ENCODE measurements at places on chromosomes 3 and 15.

DNA sequence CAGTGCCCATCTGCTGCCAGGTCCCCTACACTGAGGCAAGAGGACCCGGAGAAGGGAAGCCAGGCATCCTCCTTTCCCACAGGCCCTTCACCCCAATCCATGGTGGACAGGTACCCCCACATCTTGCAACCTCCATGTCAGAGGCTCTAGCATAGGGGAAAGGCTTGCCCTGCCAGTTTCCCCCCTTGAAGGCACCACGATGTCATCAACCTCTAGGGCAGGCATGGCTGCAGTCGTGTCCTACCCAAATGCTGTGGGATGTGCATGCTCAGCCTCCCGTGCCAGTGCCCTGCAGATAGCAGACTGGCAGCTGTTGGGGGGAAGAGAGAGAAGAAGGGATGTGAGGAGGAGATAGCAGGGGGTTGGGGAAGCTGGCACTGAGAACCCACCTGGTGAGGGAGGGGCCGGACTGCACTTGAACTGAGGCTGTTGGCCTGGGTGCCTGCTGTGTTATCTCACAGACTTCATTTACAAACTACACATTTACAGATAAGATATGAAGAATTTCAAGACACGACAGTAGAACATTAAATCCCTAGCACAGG is 197.5 kb downstream of the ADAMTS9 start:
- DNase-seq: no peak

- no peak for DNase-seq
Observed at GRCh38 chr3:128016502-128016901, 35.7 kb upstream of the SEC61A1 start.

GRCh38 chr3:50166620-50167019 is 11.5 kb downstream of the SEMA3F start:
- no peak for DNase-seq

- DNase-seq: no peak
Observed at GRCh38 chr15:74123131-74123429, 7.3 kb upstream of the ISLR2 start.

- DNase-seq: no peak
Observed at GRCh38 chr3:113534365-113534764, 2.0 kb downstream of the SIDT1 start.

- no peak for DNase-seq
Observed at GRCh38 chr15:75313116-75313845, 22.6 kb upstream of the COMMD4 start.

GRCh38 chr15:57440799-57441198 is 64.5 kb downstream of the CGNL1 start:
- no peak for DNase-seq

GRCh38 chr15:32819448-32819847 is 101.6 kb downstream of the GREM1 start:
- no peak for DNase-seq

DNA sequence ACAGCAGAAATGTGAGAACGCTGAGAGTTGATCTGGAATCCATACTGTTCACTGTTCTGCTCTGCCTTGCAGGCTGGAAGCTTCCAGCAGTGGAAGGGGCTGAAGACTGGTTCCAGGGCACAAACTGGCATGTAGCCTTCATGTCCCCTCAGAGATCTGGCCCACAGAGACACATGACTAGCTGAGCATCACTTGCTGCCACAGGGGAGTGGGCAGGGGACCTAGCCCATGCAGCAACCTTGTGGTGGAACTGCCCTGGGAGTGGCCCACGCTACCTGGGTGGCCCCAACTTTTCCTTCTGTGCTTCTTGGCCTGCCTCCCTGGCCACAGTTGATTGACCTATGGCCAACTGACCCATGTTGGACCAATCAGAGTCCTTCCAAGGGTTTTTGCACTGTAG is 98.1 kb downstream of the TPRA1 start:
- no peak for DNase-seq

- DNase-seq: no peak
Observed at GRCh38 chr3:65618599-65618998, 420.1 kb downstream of the MAGI1 start.

DNA sequence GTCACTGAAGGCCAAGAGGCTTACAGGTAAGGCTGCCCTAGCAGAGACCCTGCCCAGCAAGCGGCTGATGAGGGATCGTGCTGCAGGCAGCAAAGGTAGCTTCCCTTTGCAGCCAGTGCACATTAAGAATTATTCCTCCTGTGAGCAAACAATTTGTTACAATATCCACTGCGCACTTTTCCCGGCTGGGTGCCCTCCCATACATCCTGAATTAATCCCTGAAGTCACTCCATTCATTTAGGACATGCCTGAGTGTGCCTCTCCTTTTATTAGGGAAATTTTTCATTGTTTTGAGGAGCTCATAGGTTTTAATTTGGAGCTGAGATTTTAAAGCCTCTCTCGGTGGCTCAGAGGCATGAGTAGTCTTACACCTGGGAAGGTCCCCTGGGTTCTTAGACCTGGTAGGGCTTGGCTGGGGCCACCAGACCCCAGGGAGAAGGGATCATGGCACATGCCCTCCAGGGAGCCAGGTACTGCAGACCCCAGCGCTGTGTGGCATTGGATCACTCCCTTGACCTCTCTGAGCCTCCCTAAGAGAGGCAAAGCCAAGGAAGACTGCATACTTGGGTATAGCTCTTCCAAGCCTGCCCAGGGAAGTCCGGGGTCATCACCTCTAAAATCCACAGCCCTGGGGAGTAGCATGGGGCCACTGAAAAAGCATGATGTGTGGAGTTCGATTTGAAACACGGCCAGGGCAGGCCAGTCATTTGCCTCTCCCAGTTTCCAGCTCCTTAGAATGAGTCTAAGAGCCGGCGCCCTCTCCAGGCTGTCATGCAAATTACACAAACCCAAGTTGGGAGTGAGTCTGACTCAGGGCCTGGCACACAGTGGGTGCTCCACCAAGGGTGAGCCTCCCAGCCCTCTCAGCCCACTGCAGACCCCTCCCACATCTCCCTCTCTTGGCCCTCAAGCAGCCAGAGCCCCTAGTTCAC is 151.9 kb upstream of the LINGO1 start:
- no peak for DNase-seq

- peak; percentile 26 for DNase-seq
Observed at GRCh38 chr15:63372018-63372705, 9.5 kb downstream of the CA12 start.

DNA sequence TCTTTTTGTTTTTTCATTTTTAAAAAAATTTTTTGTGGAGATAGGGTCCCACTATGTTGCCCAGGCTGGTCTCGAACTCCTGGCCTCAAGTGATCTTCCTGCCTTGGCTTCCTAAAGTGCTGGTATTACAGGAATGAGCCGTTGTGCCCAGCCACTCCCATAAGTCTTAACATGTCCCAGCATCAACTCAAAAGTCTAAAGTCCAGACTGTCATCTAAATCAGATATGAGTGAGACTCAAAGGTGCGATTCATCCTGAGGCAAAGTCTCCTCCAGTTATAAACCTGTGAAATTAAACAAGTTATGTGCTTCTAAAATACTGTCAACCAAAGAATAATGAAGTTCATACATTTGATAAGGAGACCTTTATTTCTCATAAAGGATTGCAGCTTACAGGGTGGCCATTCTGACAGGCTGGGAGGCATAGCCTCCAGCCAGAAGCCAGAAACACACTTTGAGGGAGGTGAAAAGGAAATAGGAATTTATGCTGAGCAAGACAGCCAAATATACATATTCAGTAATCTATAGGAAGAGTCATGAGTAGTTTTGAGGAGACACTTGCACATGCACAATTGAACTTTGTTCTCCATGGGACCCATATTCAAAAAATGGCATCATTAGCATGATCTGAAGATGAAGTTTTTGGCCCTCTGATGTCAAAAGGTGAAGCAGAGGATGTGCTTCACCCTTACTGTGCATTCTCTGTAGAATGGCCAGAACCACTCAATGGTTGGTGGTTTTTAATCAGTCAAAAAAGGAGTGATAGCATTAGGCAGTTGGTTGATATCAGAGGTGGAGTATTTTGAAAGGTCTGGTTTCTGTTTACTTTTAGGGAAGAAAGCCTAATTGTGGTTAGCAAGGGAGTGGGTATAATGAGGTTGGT is 11.0 kb upstream of the ZNF662 start:
- no peak for DNase-seq

- DNase-seq: no peak
Observed at GRCh38 chr3:123344907-123345594, 103.8 kb downstream of the ADCY5 start.

DNA sequence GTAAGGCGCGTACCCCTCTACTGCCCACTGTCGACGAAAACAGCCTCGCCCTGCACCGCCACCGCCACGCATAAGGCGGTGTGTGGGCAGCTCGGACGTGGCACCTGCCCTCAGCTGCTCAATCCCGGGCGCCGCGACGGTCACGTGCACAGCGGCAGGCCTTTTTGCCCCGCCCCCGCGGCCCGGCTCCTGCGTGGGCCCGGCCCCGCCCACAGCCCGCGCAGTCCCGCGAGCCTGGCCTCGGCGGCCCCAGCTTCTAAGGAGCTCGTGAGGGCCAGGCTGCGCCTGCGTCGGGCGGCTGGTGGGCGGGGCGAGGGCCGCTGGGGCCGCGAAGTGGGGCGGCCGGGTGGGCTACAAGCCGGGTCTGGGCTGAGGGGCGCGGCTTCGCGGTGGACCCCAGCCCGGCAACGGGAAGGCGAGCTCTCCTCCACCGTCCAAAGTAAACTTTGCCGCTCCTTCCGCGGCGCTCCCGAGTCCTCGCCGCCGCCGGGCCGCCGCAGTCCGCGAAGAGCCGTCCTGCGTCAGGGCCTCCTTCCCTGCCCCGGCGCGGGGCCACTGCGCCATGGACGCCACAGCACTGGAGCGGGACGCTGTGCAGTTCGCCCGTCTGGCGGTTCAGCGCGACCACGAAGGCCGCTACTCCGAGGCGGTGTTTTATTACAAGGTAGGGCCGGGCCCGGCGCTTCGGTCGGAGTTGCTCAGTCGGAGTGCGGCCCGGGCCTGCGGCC is at the start of gene CAPN7:
TSS of gene CAPN7 (plus strand) at position 313 of the 728 bp plus-strand sequence. CDS start at position 563, 250 bp downstream.
- DNase-seq: peak; percentile 90

- no peak for DNase-seq
Observed at GRCh38 chr3:145522893-145523651, 637.9 kb downstream of the PLOD2 start.

DNA sequence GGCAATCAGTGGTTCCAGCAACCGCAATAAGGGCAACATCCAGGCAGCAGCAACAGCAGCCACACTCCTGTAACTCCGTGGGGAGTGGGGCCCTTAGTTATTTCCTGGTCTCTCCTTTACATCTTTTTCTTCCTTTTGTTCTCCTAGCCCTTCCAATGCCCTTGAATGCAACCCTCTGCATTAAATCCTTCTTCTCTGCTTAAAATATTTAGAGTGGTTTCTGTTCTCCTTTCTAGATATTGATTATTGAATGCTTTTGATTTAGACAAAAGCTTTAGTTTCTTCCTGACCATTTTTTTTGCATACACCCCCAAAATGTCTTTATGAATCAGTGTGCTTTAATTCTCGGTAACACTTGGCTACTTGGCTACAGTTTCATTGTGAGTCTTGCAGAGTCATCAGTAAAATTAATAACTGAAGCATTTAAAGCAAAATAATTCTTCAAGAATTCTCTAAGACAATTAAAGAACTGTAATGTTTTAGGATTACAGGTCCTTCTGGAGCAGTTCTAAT is 586.1 kb downstream of the MECOM start:
- DNase-seq: no peak

- DNase-seq: no peak
Observed at GRCh38 chr3:123808812-123809211, 75.3 kb downstream of the MYLK start.

DNA sequence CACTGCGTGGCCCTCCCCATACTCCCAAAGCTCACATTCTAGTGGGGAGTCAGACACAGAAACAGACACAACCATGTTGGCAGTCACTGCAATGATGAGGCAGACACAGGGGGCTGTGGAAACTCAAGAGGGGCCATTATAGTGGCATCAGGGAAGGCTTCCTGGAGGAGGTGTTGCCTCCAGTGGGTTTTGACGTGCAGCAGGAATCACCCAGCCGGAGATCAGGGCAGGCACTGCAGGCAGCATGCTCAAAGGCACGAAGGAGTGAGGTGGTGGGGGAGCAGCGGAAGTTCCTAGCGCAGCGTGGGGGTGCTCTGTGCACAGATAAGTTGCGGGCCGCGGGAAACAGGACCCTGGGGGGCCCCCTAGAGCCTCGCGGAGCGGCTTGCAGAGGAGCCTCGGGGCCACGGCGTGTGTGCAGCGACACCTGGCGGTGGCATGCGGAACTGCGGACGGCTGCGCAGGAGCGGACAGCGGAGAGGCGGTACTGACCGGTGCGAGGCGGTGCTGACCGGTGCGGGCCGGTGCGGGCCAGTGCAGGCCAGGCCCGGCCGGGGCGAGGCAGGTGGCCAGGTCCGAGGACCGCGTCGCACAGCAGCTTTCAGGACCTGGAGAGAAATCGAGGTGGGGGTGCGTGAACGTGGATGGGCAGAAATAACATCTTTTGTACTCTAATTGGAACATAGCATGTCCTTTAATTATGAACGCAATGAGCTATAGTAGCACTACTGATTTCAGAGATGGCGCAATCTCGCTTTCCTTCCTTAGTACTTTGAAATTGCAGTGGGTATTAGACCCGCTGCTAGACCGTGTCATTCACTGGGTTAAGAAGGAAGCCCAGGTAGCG is 101.5 kb downstream of the FBLN2 start:
- peak; percentile 78 for DNase-seq

- no peak for DNase-seq
Observed at GRCh38 chr3:111159391-111159790, 87.8 kb downstream of the NECTIN3 start.

- DNase-seq: no peak
Observed at GRCh38 chr3:176971613-176972174, 225.6 kb downstream of the TBL1XR1 start.

DNA sequence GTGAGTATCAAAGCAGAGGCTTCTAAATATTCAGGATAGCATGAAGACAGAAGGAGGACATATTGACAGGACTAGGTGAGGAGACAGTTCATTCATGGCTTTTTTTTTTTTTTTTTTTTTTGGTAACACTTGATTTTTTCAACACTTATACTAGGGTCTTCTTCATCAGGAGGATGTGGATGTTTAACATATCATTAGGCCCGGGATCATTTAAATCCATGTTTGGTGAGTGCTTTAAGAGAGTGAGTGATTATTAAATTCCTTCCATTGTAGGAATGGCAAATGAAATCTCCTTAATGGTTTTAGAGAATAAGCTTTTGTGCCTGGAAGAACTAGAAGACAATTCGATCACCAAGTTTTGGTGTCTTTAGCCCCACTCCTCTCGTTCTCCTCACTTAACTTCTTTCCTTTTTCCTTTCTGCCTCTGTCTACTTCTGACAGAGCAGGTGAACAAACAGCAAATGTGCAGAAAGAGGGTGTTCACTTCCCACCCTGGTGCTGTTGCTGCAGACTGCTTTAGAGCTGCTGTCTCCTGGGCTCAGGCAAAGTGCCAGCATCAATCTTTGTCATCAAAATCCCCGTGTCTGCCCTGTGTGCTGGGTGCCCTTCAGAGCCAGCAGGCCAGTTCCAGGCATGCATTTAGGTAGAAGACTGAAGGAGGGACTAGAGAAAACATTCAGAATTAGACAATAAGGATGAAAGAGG is 35.6 kb upstream of the RAB11A start:
- no peak for DNase-seq

DNA sequence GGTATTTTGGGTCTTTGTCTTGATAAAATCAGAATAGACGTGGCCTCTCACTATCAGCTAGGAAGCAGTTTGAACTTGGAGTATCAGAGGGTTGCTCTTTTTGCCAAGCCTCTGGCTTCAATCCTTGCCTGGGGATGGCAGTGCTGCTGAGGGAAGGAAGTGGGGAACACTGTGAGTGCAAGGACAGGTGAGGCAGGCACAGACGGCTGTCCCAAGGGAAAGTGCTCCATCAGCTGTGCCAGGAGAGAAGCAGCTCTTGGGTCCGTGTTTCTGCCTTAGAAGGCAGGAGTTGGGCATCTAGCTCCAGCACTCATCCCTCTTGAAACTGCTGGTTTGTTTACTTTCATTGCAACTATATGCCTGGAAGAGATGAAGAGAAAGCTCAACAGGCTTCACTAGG is 33.2 kb downstream of the PML start:
- DNase-seq: no peak

All from stimulated activated CD8-positive, alpha-beta memory T cell treated with anti-CD3 and anti-CD28 coated beads, Interleukin-2, amount 100 ng/mL, for 48 hours (primary cell).